CD8-positive, alpha-beta memory T cell (primary cell): ENCODE measurements at places on chromosomes 1 and 21. TPM values are rescaled to one million over a fixed set of nuclear protein-coding genes. Genes with fewer than 3 reads are reported as not detected.

- DNase-seq = no peak
Observed at GRCh38 chr1:20375563-20375962, 84.9 kb downstream of the VWA5B1 start.

GRCh38 chr1:5944154-5944842 is 47.9 kb downstream of the NPHP4 start:
- no peak for DNase-seq

GRCh38 chr21:41865002-41865777 is 14.0 kb downstream of the PRDM15 start:
- no peak for DNase-seq

DNA sequence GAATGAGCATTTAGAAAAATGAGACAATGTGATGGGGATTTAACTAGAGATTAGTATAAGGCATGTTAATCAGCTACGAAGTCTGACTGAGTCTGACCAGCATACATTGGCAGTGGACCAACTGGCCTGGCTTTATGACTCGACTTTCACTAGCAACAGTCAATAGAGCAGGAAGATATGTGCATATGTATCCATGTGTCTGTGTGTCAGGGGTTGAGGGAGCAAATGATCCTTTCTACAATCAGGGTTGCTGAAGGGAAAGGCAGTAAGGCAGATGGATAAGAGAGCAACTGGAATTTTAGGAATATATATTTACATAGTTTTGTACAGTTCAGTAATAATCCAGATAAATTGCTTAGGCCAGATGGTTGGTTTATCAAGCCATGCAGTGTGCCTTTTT is 645.6 kb downstream of the PLA2G4A start:
- no peak for DNase-seq

- DNase-seq = no peak
Observed at GRCh38 chr1:39751595-39751994, 12.9 kb downstream of the PPIE start.

- DNase-seq = no peak
Observed at GRCh38 chr1:10292188-10292587, 81.8 kb downstream of the KIF1B start.

GRCh38 chr1:103025858-103026409 is 82.4 kb downstream of the COL11A1 start:
- DNase-seq = no peak

DNA sequence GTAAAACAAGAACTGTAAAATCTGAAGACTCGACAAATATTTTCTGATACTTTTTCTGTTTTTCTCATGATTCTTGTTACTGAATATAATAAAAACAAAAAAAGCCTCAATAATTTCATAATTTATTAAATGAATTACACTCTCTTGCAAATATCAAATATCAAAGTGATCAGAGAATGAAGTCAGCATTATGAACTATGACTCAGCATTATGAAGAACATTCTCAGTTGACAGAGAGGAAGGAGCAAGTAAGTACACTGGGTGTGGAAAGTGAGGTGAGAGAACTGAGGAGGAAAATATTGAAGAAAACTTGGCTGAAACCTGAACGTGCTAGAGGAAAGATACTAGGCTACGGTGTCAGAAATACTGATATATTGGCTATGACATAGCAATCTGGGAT is 529.5 kb downstream of the KCNT2 start:
- DNase-seq = no peak

GRCh38 chr1:35832276-35832905 is 24.6 kb downstream of the AGO4 start:
- DNase-seq = no peak

Gene SIPA1L2
- 12.2 TPM for total RNA-seq

Gene LRRC53
- not detected for total RNA-seq

Gene NECTIN4
- 0.09 TPM for total RNA-seq

Gene CHRNB2
- not detected for total RNA-seq
